ENCODE measurements at places on chromosomes 7 and 10.

GRCh38 chr10:91206427-91206826 is 14.0 kb upstream of the PCGF5 start:
- DNase-seq: no peak

GRCh38 chr10:67239864-67240497 is 314.1 kb downstream of the LRRTM3 start:
- no peak for DNase-seq

DNA sequence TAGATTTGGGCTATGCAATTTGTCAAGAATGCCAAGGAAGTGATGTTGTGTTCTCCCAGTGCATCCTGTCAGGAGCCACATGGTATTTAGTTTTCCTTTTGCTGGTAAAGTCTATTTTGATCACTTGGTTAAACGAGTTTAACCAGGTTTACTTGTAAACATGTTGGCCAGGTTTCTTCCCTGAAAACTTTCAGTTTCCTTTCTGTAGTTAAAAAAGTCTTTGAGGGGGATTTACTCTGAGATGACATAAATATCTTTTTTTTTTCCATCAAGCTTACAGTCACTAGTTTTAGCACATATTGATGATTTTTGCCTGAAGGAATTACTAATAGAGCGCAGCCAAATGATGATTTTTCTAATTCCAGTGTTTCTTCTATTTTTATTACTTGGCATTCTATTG is 320.5 kb downstream of the PHF14 start:
- DNase-seq: no peak

- no peak for DNase-seq
Measured at GRCh38 chr7:82567841-82568240, 124.3 kb upstream of the CACNA2D1 start.

GRCh38 chr10:102819054-102819453 is 18.2 kb downstream of the CYP17A1 start:
- no peak for DNase-seq

DNA sequence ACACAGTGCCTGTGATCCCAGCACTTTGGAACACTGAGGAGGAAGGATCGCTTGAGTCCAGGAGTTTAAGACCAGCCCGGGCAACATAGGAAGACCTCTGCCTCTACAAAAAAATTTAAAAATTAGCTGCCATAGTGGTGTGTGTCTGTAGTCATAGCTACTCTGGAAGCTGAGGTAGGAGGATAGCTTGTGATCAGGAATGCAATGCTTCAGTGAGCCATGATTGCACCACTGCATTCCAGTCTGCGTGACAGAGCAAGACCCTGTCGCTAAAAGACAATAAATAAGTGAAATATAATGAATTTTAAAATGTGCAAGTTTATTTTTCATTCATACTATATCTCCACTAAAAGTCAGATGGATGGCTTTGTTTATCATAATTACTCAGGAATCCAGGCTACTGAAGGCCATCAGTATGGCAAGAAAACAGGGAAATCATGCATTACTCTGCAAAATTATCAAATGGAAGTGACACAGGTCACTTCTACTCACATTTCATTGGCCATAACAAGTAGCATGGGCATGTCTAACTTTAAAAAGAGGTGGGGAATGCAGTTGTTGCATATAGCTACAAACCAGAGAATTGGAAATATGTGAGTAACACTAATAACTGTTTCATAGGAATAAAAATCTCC is 32.9 kb upstream of the FAM3C start:
- DNase-seq: peak; percentile 27

DNA sequence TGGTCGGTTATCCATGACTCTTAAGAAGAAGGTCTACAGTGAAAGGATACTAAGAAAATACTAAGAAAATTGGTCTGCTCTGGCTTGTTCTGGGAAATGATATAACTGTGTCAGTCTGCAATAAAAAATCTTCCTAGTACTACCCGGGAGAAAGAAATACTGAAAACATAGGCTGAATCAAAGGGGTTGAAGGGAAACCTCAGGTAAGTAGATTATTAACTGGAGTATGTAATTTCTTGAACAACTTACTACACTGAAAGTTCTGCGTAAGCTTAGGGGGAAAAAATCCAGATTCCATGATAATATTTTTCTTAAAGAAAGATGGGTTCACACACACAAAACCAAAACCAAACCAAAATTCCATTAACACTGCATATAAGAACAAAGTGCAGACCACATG is 143.3 kb downstream of the KMT2E start:
- no peak for DNase-seq

DNA sequence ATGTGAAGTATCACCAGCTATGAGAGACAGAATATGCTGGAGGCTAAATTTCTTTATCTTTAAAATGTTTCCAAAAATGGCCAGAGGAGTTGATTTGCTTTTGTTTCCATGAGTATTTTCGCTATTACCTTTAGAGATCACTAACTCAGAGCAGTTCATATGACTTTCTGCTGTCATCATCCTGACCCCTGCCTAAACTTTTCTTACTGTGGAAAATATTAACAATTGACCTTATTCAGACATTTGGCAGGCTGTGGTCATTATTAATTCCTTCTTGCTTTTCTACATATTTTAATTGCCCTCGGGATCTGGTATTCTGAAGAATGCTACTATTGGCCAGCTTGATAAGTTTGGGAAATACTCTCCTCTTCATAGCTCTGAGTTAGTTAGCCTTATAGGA is 156.5 kb downstream of the EXOC4 start:
- DNase-seq: no peak

DNA sequence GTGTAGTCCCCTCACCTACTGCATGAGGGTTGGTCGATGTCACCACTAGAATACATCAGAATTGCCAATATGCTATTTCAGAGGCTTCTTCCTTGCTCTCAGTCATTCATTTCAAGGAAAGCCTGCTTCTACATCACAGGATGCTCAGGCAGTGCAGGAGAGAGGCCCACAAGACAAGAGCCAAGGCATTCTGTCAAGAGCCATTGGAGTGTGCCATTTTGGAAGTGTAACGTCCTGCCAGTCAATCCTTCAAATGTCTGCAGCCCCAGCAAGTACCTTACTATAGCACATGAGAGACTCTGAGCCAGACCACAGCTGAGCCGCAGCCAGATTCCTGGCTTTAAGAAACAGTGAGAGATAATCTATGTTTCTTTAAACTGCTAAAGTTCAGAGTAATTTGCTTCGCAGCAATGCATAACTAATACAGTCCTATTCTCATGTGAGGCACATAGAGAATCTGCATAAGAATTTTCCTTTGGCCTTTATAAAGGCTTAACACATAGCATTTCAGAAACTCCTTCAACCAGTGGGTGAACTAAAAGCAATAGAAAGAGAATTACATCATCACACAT is 166.5 kb upstream of the GNAI1 start:
- DNase-seq: no peak

DNA sequence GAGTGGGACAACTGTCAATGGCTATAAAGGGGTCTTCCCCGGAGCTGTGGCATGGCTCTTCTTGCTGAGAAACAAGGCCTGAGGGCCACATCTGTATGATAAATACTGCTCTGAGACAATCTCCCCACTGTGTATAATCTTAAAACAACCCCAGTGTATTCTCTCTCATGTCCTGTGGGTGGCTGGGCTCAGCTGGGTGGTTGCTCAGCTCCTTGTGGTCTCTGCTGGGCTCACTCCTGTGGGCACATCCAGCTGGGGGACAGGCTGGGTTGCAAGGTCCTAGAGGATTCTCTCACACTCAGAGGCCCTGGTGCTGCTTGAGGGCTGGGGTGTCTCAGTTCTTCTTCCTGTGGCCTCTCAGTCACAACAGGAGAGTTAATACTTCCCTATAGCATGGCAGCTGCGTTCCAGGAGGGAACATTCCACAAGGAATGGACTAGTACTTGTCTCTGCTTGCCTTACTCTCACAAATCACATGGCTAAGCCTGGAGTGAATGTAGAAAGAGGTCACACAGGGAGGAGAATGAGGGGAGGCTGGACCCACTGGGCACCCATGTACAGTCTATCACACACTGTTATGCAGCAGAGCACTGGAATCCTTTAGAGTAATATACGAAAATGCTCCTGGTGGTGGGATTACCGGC is 4.5 kb upstream of the EEPD1 start:
- DNase-seq: no peak

- no peak for DNase-seq
Measured at GRCh38 chr10:69648461-69648860, 18.4 kb downstream of the FAM241B start.

GRCh38 chr10:97018251-97019212 is 167.2 kb downstream of the SLIT1 start:
- DNase-seq: no peak

DNA sequence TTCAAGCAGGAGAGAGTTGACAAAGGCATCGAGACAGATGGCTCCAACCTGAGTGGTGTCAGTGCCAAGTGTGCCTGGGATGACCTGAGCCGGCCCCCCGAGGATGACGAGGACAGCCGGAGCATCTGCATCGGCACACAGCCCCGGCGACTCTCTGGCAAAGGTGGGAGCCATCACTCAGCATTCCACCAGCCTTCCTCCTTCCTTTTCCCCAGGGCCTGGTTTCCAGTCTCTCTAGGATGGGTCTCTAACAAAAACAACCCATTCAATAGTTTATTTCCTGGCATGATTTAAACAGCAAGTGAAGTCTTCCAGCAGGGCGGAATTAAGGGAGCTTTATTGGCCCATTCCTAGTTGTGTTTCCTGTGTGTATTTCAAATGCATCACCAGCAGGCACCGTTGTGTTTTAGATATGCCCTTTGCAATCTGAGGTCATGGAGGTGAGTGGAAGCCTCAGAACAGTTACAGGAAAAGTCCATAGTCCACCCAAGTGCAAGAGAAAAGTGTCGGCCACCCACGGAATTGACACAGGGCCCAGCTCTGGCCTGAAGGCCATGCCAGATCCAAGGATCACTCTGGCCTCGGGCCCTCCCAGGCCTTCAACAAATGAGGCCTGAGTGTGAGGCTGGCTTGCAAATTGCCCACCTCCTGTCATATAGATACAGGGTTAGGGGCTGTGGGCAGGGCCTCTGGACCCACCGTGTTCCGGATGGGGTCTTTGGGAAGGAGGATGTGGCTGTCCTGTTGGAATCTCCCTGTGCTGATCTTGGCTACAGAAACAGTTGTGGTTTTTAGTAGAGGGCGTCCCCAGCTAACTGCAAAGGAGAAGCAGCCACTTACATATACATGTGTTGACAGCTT is 46.9 kb upstream of the TRIM8 start:
- no peak for DNase-seq

DNA sequence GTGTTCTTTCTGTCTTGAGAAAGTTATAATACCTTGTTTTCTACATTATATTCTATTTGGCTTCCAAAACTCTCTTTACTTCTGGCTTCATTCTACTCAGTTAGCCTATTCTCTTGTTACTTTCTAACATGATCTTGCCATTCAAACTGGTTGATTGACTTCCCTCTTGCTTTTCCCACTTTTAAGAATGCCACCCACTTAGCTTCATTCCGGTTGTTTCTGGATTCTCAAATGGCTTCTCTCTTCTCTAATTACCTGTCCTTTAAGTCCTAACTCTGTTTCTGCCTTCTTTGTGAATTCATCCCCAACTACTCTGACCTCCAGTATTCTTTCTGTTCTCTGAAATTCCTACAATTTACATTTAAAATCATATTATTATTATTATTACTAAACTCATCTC is 52.0 kb downstream of the ANKIB1 start:
- no peak for DNase-seq

DNA sequence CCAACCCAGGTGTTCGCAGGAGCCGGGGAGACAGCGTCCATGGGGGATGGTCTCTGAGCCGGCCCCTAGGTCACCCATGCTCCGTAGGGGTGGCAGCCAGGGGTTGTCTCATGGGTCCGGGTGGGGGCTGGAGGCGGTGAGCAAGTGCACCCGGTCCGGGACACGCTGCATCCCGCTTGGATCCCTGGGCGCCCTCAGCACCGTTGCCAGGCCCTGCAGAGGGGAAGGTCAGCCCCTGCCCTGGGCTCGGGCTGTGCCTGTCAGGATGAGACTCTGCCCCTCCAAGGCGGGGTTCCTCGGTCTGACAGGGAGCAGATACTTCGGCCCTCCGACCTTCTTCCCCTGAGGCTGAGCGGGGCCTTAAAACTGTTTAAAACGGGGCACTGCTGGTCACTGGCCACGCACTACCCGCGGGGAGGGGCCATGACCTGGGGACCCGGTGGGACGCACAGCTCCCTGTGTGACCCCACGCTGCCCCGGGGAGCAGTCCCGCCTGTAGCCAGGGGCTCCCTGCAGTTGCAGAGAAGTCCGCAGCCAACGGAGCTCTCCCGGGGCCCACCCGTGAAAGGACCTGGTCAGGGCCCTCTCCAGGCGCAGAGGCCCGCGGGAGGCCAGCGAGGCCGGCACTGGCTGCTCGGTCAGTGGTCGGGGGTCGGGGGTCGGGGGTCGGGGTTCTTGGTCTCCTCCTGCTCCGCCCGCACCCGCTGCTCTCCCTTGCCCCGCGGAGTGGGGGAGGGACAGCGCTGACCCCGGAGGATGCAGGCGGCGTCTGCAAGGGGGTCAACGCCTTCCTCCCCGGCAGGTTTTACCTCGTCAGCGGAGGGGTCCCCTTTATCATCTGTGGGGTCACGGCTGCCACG is 33.4 kb upstream of the KNDC1 start:
- DNase-seq: no peak

DNA sequence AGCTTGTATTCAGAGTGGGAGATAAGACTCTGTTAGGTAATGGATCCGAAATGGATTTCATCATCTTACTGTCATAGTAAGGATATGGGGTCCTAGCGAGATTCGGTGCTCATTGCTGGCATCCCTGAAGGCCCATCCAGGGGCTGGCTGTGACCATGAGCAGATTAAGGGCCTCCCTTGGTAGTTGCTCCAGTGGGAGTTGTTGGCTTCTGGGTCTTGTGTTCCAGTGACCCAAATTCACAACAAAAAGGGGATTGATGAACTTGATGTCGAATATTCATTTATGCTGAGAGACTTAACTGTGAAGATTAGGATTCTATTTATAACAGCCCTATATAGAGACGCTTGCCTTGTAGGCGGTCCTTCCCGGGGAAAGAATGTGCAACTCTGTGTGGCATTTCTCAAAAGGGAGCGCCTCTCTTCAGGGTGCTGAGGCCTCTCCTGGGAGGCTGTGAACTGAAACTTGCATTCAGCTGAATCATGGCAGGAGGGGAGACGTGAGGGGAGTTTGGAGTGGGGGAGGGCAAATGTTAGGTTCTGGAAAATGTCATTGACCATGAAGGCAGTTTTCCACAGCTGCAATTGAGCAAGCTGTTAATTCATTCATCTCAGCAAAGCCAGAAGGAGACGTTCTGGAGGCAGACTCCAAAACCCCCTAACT is 233.1 kb upstream of the FZD8 start:
- peak; percentile 54 for DNase-seq

DNA sequence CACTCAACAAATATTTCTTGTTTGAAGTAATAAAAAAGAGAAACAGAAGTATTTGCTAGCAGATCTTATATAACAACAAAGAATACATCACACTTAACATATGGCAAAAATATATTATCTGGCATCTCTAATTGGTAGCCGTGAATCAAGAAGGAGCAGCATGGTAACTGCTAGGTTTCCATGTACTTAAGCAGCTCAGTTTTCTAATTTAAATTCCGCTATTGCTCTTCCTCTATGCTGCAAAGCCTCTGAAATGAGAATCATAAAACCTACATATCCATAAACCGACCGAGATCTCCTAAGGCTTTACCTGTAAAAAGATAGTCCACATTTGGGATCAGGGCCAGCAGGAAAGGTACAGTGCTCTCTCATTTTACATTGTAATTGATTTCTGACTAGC is 76.6 kb upstream of the PTPRZ1 start:
- DNase-seq: no peak

Data from HFFc6 (cell line).